SJSA1 (cell line): ENCODE measurements at places on chromosomes 2 and 18. TPM values are rescaled to one million over a fixed set of nuclear protein-coding genes. Genes with fewer than 3 reads are reported as not detected.

DNA sequence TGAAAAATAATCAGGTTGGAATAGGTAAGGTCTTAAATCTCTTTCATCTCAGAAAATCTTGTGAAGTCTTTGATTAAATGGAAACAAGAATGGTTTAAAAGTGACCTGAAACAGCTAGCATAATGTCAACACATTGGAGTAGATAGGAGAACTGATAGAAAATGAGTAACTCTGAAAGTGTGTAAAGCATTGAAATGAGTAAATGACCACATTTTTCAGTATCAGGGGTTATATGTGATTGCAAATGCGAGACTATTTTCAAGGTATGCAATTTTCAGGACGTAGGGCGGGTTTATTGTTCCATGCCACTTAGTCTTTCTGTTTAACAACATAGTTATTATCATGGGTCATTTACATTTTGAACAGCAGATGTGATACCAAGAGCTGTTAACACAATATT lies 1383.2 kb downstream of the LRP1B start:
- no peak for DNase-seq
- H3K27me3 ChIP-seq, result no peaks in the 10 kb centered on the region
- no peak overlapping the region for H3K4me3 ChIP-seq
- H3K36me3 ChIP-seq, result no peaks in the 10 kb centered on the region

Gene SIX2
- total RNA-seq, result 3.6 and 5.6 TPM in 2 replicates

Gene CCBE1
- 5.1 and 6.6 TPM in 2 replicates for total RNA-seq

DNA sequence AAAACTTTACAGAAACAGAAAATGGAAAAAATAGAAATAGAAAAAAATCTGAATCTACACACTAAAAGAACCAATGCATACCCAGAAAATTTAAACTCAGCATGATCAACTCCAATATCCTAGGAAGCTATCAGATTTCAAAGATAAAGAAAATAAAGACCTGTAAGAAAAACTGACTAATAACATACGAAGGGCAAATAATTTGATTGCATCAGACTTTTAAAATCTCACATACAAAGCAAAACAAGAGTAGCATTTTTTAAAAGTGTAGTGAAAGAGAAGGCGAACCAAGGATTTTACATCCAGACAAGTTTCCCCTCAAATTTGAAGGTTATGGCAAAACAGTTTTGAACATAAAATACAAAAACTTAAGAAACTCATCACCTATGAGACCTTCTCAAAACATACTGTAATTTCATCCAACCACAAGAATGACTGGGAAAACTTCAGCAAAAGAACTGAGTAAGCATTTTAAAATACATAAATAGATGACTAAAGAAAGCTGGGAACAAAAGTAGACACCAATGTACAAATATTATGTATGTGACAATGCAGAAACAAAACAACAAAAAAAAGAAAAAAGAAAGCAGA lies 54.8 kb downstream of the NBAS start:
- H3K27me3 ChIP-seq, result no peaks in the 10 kb centered on the region
- DNase-seq, result no peak
- H3K4me1 ChIP-seq, result no peaks in the 10 kb centered on the region
- H3K36me3 ChIP-seq, result peaks cover 35% of the 10 kb centered on the region
